ENCODE measurements at places on chromosomes 2 and 18.

GRCh38 chr2:50782543-50782942, 249.4 kb downstream of the NRXN1 start:
- DNase-seq: no peak

DNA sequence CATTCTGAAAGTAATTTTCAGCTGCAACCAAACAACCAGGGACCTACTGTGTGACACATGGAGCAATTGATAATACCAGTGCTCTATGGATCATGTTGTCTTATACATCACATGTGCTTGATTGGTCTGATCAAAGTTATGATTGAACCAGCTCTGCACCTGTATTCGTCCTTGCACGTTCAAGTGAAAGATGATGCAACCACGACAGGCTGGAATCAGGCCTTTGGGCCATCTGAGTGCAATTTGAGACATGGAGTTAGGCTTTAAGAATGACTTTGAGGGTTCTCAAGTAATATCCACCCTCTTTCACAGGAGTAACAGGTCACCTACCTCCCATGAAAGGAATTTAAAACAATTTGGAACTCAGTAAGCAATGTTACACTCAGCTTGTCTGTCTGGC, 165.2 kb downstream of the SLC8A1 start:
- DNase-seq: no peak

DNA sequence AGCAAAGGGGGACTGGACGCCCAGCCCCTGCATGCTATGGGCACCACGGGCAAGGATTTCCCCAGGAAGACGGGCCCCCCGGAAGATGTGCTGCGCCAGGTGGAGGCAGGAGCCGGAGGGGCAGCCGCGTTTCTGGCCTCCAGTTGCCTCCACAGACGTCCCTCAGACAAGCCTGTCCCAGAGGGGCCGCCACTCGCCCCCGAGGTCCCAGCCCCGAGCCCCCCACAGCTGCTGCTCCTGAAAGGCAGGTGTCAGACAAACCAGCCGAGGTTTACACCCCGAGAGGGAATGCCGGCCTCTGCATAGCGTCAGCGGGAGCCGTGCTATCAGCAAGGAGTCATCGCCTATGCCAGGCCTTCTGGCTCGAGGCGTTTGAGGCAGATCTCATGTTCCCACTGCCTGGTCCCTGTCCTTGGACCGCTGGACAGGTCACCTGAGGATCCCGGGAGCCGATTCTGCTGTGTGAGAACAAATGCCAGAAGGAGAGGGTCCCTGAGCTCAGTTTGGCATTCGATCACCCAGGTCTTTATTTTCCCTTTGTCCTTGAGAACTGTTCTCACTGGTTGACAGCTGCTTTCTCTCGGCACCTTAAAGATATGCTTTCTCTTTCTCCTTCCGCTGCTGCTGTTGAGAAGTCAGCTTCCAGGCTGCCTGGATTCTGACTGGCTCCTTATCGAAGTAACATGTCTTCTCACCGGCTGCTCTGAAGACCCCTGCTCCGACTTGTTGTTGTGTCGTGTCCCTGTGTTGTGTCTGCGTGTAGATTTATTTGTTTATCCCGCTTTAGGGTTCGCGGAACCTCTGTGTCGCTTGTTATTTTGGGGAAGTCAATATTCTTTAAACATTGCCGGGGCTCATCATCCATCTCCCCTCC, 20.6 kb downstream of the CROCC2 start:
- DNase-seq: no peak

GRCh38 chr2:10382354-10383061, 65.6 kb downstream of the ODC1 start:
- no peak for DNase-seq

- DNase-seq: no peak
These were observed 49.3 kb downstream of the MTERF4 start for GRCh38 chr2:241052677-241053360.

DNA sequence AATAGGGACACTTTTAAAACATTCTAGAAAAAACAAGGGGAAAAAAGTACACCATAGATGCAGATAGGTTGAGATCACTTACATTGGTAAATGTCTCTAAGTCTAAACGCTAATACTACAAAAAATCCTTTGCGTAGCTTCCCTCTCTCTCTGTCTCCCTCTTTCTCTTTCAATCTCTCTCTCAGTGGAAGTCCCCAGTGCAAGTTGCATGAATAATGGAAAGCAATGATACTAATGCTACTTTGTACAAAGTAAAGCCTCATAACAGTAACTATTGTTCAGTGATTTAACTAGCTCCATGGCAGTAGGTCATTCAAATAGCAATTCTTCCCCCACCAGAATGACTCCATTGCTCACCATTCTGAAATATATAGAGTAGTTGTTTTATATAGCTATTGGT, 12.8 kb downstream of the MEIS1 start:
- no peak for DNase-seq

- no peak for DNase-seq
These were observed 11.8 kb downstream of the CRACDL start for GRCh38 chr2:98924038-98924830.

GRCh38 chr2:237276716-237277490, 137.1 kb downstream of the COL6A3 start:
- DNase-seq: no peak

DNA sequence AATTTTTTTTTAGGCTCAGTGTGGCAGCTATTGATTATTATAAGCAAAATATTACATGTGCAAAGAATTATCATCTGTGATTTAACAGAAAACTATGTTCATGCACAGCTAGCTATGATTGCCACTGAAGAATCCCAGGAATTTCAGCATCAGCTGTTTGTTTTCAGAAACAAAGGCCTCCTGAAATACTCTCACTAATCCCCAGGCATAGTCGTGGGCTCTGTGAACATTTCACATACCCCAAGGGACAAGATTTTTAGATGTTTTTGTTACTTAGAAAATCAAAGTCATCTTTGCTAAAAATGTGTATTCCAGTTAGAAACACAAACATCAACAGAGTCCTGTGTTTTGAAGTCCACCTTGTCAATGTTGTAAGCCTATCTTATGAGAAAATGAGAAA, 156.1 kb downstream of the MYO1B start:
- DNase-seq: no peak

DNA sequence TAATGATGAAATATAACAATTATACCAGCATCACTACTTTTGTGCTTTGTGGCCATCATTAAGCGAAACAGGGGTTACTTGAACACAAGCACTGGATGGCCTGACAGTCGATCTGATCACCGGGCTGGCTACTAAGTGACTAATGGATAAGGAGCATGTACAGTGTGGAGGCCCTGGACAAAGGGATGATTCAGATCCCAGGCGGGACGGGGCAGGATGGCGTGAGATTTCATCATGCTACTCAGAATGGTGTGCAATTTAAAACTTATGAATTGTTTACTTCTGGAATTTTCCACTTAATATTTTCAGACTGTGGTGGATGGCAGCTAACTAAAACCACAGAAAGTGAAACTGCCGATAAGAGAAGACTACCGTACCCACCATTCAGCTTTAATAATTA, 7.0 kb upstream of the CLIP4 start:
- peak; percentile 72 for DNase-seq

- DNase-seq: no peak
These were observed 49.8 kb upstream of the LGALSL start for GRCh38 chr2:64404002-64404731.

DNA sequence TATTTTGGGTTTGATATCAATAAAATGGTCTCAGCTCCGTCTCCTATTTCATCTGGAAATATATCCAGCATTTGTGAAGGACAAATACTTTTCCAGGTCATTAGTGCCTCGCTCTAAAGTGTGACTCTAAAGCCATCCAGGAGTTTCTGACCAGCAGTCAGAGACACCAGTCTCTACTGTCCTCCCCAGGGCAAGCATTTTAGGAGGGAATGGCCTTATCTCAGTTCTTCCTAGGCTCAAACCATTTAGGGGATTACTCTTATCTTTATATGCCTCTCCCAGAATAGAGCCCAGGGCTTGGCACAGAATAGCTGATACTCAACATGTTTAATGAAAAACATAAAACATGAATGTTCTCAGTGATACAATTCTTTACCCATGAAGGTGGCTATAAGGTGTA, 187.6 kb downstream of the NAPG start:
- no peak for DNase-seq

- no peak for DNase-seq
These were observed 43.5 kb downstream of the SLC38A11 start for GRCh38 chr2:164911832-164912231.

DNA sequence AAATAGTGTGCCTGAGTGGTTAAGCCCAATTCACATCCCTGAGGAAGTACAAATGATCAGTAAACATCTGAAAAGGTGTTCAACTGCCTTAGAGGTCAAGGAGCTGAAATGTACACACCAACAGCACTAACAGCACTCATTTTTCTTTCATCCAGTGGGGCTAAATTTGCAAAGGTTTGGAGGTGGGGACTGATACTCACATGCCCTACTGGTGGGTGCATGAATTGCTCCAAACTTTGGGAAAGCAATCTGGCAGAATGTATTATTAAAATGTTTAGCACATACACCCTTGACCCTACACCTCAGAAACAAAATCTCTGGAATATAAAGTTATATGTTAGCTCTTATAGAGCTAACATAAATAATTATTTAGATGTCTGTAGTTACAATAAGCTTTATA, 19.0 kb upstream of the FAM178B start:
- DNase-seq: no peak

DNA sequence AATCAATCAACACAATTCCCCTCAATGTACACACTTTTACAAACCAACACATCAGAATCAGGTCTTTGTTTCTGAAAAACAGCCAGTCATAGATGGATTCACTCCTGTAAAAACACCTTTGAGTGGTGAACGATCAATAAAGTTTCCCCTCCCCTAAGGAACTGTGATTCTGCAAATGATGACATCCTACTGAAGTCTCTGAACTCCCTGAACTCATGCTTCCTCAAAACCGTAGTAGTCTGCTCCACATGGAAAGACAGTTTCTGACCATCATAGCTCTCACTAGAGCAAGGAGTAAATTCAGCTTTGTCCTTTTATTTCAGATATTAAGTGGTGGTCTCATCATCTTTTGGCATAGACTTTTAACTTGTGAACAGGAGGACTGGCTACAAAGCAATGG, 43.5 kb upstream of the ACTR3 start:
- DNase-seq: no peak

- no peak for DNase-seq
These were observed 82.5 kb downstream of the OSBPL1A start for GRCh38 chr18:24315170-24315569.

GRCh38 chr2:172427990-172428831, 825 bp downstream of the ITGA6 start:
- no peak for DNase-seq

DNA sequence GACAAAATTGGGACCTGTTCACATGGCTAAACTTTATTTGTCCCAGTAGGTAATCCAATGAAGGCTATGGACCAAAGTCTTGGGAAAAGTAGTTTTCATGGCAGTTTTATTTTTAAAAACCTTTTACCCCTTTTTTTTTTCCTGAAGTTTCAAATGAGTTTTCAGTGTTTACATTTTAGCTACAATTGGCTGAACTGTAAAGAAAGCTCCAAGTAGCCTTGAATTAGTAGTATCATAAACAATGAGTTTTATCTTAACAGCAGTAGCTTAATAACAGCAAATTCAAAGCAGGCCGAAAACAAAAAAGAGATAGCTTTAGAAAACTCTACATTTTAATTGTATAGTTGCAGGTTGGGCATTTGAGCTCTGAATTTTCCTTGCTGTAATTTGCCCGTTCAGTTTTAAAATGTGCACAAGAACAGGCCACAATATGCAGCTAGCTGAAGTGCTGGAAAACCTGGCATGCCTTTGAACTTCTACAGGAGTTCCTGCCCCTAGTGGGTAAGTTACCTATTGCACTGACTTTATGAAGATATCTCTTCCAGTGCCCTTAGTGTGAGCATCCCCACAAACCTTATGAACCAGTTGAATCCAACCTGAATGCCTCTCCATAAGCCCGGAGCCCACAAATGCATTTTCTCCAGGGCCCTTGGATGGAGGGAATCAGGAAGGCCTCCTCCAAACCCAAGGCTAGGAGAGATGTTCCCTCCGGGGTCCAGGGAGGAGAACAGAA, 106.7 kb downstream of the XRCC5 start:
- DNase-seq: no peak

- no peak for DNase-seq
These were observed 32.3 kb downstream of the MROH2A start for GRCh38 chr2:233810385-233810784.

GRCh38 chr2:149739171-149739882, 151.8 kb upstream of the MMADHC start:
- DNase-seq: no peak

DNA sequence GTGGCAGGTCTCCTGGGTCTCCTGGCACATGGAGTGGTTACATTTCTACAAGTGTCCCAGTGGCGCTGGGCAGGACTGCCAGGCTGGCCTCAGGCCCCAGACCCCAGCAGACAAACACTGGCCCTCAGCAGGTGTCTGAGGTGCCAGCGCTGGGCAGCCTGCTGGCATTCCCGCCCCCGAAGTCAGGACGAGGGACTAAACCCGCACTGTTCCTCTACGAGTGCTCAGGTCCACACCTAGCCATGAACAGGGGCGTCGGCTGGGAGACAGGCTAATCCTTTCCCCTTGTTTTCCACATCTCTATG, 12.8 kb downstream of the SNED1 start:
- DNase-seq: no peak

DNA sequence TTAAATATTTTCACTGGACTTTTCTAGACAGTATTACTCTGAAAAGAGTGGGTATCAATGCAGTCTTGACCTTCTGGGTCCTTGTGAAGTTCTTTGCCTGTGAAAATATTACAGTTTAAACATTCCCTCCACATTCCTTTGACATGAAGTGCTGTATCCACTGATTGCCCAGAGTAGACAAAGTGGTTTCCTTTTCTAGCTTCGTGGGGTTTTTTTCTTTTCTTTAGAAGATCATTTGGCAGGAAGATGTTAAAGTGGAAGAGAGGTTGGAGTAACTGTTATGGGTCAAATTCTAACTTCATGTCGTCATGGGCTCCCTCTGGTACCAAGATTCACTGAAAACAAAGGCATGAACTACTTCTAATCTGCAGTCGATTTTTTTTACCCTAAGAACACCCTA, 496.9 kb downstream of the EPHA4 start:
- DNase-seq: peak; percentile 59

- DNase-seq: no peak
These were observed 776.8 kb upstream of the ACVR2A start for GRCh38 chr2:147068071-147068470.

- DNase-seq: no peak
These were observed 6.5 kb downstream of the RNF103 start for GRCh38 chr2:86617153-86617552.

DNA sequence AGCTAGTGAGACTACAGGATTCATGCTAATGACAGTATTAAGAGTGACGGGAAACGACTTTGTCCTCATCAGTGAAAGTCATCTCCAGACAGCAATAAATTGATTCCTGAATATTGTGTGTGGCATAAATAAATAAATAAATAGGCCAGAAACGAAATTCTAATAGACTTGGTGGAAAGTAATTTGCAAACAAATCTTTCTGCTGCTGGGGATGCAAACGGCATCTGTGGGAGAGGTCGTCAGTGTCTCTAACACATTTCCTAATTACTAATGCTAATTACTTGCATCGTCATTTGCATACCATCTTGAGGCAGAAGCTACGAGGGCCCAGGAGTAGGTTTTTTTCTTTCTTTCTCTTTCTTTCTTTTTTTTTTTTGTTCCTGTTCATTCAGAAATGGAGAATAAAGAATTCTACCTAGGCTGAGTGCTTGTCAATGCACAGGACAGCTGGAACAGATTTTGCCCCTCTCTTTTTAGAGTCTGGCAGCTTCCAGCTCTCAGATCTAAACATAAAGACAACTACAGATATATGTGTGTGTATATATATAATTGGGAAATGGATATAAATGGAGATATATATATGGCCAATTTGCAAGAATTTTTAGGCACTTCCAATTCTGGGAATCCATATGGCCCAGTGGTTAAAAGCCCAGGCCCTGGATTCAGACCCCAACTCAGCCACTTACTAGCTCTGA, 75.1 kb downstream of the SPP2 start:
- no peak for DNase-seq

GRCh38 chr2:11703700-11704099, 33.7 kb upstream of the NTSR2 start:
- DNase-seq: no peak

All from BJ (cell line).